Left renal pelvis (tissue), 4 donors: ENCODE measurements at places on chromosomes 3 and 15.

DNA sequence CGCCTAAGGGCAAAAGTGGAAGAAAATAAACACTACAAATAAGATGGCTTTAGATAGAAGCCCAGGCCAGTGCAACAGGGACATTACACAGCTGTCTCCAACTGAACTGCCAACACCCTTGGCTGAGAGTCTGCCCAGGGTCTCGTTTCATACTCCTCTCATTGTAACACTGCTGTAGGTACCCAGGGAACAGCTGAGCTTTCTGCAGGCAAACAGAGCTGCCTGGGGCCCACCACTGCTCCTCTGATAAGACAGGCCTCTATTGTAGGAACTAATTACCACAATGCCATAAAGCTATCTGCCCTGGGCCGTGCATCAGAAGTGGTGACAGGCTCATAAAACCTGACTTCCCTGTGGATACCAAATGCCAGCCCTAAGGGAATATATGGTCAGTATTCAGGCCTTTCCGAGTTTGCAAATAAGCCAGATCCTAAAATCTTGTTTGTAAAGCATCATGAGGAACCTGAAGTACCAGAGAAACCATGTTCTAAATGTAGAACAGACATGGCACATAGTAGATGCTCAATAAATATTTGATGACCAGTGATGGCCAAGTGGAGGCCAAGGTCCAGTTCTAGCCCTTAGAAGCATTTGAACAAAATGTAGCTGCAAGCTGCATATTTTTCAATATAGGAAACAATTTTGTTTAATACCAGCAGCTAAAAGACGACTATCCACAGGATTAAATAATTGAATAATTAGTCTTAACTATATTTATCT lies 84.3 kb upstream of the NEO1 start:
- DNase-seq = no peak

DNA sequence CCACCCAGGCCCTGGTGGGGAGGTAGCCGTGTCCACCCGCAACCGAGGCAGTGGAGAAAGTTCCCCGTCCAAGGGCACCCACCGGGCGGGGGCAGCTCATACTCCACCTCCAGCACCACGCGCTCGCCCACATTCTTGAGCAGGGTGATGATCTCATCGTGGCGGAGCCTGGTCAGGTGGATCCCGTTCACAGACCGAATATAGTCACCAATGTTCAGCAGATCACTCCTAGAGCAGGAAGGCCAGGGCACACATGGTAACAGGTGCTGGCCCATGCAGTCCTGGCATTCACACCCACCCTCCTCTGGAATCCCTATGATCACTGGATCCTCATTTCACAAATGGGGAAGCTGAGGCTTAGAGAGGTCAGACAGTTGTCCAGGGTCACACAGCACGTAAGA lies 15.8 kb downstream of the GRIP2 start:
- no peak for DNase-seq

DNA sequence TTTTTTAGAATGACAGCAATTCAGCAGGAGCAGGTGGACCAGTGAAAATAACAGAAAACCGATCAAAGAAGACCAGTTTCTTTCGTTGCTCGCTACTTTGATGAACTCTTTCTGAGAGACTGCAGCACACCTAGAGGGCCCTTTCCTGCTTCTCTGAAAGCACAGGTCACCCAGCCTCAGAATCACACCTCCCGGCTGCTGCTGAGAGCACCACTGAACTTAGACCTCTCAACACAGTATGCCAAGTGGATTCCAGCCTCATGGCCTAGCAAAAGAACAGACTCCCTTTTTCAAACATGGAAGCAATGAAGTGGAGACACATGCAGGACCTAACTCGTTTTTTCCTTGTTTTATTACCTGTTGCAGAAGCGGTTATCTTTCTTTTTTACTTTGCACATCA lies 13.9 kb upstream of the APH1B start:
- DNase-seq = no peak

GRCh38 chr3:189467451-189467850 lies 163.7 kb upstream of the TP63 start:
- DNase-seq = no peak

GRCh38 chr15:65055201-65055870 lies 10.1 kb downstream of the SLC51B start:
- DNase-seq = no peak

DNA sequence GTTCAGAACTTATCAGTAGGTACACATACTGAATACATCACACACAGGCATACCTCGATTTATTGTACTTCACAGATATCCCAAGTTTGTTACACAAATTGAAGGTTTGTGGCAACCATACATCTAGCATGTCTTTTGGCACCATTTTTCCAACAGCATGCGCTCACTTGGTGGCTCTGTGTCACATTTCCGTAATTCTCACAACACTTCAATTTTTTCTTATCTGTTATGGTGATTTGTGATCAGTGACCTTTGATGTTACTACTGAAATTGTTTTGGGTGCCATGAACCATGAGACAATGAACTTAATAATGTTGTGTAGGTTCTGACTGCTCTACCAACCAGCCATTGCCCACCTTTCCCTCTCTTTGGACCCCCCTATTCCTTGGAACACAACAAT lies 10.8 kb downstream of the PARL start:
- DNase-seq = no peak

GRCh38 chr3:141657516-141657915 lies 80.6 kb upstream of the RNF7 start:
- DNase-seq = no peak

GRCh38 chr3:102215166-102215565 lies 219.6 kb upstream of the ZPLD1 start:
- no peak for DNase-seq

DNA sequence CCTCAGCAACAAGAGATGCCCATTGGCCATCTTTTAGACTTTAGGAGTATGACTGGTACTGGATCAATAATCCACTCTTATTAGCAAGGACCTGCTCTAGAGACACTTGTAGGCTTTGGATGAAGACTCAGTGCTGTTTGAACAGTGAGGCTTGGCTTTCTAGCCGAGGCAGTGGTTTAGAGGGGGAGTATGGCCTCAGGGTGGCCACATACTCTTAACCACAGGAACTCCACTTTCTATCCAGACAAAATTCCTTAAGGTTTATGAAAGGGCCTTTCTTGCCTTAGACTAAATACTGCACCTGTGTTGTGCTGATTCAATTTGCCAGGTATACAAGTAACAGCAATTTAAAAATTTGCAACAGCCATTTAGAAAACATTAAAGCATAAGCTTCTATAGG lies 1046.3 kb downstream of the DIPK2A start:
- no peak for DNase-seq

GRCh38 chr3:13569201-13569600 lies 20.3 kb downstream of the FBLN2 start:
- no peak for DNase-seq

GRCh38 chr3:169596126-169596525 lies 67.4 kb downstream of the MECOM start:
- DNase-seq = no peak

DNA sequence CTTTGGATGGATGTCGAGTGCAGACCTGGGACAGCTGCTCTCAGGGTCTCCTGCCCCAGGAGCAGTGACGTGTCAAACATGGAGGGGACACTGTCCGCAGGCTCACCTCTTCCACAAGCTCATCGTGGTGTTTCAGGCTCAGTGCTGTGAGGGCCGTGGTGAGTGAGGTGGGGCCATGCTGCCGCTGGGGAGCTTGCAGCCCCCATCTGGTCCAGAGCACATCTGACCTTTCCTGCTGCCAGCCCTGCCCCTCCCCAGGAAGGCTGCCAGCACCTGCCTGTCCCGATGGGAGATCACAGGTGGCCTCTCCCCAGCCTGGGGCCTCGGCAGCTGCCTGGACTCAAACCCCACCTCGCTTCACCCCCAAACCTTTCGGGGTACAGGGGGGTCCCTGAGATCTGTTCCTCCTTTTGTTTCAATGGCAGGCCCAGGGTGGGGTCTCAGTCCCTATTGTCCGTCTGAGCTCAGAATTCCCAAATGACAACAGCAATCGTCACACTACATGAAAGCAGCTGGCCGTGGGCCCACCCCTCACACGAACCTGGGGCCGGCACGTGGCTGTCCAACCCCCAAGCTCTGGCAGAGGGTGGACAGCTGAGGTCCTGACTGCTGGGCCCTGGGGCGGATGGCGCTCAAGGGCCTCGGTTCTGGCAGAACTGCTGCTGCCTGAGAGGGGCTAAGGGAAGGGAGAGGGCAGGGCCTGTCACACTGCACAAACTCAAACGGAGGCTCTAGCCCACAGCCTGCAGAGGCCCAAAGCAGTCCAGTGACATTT lies 65.0 kb upstream of the RPL32 start:
- DNase-seq = no peak

GRCh38 chr3:79161941-79162340 lies 605.9 kb downstream of the ROBO1 start:
- no peak for DNase-seq

GRCh38 chr3:195247086-195247862 lies 23.7 kb downstream of the XXYLT1 start:
- no peak for DNase-seq

- DNase-seq = no peak
Measured at GRCh38 chr3:126040386-126040785, 43.5 kb downstream of the SLC41A3 start.

- no peak for DNase-seq
Measured at GRCh38 chr15:65339416-65339815, 34.9 kb downstream of the RNU5B-1 start.

DNA sequence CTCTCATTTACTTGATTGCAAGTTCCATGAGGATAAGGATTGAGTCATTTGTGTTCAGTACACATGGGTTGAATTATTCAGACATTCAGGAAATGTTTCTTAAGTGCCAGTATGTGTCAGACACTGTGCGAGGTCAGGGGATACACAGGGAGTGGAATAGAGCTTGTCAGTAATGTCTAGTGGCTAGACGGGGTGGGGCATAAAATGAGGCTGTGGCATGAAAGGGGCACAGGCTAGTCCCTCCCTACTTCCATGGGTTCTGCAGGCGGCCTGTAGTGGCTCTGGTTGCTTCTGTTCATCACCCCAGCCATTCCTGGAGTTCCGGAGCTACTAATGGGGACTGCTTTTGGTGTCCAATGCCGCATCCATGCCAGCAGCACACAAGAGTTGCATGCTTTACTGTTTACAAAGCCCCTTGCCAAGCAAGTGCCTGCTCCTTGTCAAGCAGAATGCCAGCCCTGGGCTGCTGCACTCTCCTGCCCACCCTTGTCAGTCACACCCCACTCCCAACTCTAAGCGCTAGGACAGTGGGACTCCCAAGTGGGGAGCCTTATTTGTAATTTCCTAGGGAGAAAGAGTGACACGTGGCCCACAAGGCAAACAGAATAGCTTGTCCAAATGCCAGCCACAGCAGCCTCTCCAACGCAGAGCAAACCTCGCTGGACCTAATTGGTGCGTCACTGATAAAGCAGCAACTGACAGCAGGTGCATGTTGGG lies 70.8 kb downstream of the RAB11A start:
- no peak for DNase-seq

GRCh38 chr3:130509008-130509407 lies 8.0 kb upstream of the COL6A6 start:
- peak; percentile 41 for DNase-seq

DNA sequence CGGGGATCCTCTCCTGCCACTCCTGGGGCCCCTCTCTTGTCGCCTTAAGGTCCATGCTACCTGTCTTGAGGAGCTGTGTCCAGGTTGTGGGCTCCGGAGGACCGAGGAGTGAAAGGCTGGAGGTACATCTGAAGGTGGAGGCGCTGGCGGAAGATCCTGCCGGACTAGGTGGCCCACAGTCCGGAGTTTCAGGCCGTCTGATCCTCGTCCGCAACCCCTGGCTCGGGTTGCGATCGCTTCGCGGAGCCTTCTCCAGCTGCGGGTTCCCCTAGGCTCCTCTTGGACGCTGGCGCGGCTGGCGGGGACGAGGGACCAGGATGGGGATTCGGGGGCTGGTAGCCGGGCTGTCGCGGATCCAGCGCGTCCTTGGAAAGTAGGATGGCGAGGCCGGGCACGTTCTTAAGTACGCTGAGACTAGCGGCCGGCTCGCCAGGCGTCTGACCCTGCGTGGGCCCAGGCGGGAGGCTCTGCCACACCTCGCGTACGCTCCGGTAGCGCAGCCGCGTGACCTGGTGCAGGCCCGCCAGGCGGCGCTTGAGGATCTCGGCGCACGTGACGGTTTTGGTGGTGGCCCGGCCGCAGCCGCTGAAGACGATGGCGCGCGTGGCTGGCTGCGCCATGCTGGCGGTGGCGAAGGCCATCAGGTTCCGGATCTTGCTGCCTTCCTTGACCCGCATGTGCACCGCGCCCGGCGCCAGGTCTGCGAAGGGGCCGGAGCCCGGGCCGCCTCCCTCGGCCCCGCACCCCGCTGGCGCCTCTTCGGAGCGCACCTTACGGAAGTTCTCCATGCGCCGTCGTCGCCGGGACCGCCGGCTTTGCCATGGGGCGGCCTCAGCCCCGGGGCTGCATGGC lies 550 bp downstream of the RPP25 start:
- no peak for DNase-seq

GRCh38 chr3:33773637-33774036 lies 24.8 kb upstream of the PDCD6IP start:
- DNase-seq = no peak

GRCh38 chr15:99058421-99058870 lies 46.4 kb upstream of the SYNM start:
- no peak for DNase-seq

- no peak for DNase-seq
Measured at GRCh38 chr3:180325958-180326357, 276.0 kb upstream of the TTC14 start.

DNA sequence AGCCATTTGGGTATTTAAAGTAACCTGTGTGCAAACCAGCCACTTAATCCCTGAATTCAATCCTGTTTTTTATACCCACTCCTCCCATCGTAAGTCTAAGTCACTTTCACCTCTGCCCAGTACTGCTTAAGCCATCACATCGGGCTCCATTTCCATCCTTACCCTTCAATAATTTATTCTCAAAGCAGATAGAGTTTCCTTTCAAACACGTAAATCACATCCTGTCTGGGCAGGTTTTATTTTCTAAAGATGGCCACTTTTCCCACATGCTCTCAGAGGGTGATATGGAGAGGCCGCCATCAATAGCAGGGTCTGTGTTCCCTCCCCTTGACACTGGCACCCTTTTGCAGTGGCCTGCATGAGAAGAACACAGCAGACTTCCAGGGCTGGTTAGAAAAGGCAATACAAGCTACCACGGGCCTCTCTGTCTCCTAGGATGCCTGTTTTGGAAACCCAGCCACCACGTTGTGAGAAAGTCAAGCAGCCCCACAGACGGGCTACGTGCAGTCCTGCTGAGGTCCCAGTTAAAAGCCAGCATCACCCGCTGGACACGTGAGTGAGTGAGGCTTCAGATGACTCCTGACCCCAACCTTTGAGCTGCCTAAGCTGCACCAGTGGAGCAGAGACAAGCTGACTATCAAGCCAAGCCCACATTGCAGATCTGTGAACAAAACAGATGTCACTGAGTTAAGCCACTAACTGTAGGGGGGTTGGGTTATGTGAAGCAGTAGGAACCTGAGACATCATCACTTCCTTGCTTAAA lies 241.8 kb upstream of the SLCO3A1 start:
- peak; percentile 14 for DNase-seq

- DNase-seq = no peak
Measured at GRCh38 chr15:49737127-49737526, 116.3 kb downstream of the DTWD1 start.
